ENCODE measurements at places on chromosomes 12 and 14.

- no peak for DNase-seq
Observed at GRCh38 chr12:92486443-92487137, 216.2 kb upstream of the PLEKHG7 start.

DNA sequence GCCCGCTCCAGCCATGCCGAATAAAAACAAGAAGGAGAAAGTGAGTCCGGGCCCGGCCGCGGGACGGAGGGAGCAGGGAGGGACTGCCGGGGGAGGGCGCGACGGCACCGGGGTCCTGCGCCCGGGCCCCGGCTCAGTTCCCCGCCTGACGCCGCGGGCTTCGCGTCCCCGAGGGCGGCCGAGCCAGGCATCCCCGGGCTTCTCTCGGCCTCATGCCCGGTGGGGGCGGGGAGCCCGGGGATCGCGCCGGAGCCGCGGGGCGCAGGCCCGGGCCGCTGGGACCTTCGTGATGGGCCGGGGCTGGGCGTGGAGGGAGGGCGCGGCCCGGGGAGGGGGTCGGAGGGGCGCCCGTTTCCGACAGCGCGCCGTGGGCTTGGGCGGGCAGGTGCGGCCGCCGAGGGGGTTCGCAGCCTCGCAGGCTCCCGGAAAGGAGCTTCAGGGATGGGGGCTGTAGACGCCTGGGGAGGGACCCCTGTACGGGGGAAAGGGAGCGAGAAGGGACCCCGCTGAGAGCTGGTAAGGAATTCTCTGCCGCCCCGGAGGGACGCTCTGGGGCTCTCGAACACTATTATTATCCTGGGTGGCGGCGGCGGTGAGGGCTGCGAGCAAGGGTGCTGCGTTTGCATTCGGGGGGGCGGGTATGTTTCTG is 496 bp downstream of the PPP2R5C start:
- DNase-seq: no peak

DNA sequence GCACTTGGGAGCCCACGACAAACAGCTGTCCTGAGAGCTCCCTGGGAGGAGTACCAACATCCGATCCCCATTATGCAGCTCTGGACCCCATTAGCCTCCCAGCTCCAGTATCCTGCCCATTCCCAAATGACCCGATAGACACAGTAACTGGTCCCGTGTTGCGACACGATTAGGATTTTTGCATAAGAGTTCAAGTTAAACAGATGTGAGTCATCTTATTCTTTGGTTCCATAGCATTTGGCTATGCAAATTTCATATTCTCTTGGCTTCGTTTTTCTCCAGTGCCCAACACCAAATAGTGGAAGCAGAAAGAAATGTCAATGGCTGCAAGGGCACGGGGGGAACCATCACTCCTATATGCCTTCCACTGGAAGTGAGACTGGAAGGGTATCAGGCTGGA is 43.0 kb upstream of the LRRC10 start:
- no peak for DNase-seq

DNA sequence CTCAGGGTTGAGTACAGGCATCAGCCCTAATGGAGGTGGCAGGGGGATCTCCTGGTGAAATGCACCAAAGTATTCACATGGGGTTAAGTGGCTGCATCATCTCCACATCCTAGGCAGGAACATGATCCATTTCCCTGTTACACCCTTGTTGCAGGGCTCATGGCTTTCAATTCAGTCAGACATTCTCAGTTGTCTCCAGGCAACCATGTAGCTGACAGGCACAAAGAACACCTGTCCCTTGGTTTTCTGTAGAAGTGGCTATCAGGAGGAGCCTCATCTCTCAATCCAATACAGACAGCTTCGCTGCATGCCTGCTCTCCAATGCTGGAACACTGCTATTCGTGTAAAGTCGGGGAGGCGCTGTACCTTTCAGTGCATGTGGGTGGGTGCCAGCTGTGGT is 299.0 kb upstream of the FOXG1 start:
- DNase-seq: no peak

DNA sequence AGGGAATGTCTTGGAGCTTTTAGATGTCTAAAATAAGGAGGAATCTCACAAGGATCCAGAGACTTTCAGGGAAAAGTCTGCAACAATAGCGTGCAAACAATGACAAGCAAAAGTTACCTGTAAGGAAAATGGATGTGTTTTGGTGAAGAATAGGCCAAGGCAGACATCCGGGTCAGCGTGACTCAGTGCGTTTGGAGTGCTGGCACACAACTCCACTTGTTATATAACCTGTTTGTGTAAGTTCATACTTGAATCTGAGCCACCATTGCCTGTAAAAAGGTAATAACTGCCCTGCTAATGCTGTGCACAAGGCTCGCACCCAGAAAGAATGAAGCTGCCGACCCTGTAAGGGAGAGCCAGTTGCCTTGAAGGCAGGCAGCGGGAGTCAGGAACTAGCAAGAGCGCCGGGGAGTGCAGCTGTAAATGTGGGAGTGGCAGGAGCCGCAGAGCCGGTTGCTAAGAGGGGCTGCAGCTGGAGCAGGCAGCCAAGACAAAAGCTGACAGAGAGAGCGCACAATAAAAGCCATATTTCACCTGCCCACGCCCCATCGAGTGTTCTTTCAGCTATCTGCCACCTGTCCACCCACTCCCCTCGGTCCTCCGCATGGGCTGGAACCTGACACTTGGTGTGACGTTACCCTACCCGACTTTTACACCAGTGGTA is 638.5 kb upstream of the MIS18BP1 start:
- no peak for DNase-seq

GRCh38 chr12:5944688-5945070 is 380 bp downstream of the ANO2 start:
- no peak for DNase-seq

DNA sequence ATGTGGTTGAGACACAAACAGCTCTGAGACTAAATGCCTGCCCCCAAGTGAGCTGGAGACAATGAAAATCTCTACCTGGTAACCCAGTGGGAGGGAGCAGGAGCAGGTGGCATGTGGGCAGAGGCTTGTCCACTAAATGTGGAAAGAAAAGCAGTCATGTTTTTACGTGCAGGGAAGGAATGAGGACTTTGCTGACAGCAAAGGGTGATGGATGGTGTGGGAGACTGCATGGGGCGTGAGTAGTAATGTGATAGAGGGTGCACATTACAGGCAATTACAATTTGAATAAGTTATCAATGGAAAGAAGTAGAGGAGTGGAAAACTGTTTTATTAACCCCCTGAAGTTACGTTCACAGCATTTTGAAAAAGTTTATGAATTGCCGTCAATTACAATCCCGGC is 176.6 kb downstream of the NRXN3 start:
- DNase-seq: no peak

GRCh38 chr14:51715250-51715649 is 63.5 kb downstream of the FRMD6 start:
- no peak for DNase-seq

GRCh38 chr12:12510141-12510540 is 52.5 kb downstream of the DUSP16 start:
- peak; percentile 87 for DNase-seq

DNA sequence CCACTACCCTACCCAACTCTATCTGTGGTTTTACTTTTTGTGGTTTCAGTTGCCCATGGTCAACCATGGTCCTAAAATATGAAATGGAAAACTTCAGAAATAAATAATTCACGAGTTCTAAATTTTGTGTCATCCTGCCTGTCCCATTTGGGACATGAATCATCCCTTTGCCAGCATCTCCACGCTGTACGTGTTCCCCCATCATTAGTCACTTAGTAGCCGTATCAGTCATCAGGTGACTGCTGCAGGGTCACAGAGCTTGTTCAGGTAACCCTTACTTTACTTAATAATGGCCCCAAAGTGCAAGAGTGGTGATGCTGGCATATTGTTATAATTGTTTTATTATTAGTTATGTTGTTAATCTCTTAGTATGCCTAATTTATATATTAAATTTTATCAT is 209.9 kb downstream of the ITPR2 start:
- peak; percentile 26 for DNase-seq

DNA sequence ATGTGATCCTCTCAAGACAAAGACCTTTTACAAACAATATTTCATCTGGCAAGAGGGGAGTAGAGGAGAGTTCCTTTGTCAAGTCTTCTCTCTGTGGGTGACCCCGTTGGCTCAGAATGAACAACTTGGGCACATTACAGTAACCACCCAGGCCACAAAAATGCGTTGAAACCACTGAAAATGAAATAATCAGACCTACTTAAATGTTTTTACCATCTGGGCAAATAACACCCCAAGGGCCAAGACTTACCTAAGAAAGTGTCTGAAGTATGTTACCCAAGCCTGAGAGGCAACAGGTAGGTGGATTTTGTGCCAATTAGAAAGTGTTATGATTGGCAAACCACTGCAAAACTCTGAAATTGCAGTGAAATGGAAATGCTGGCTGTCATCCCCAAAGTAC is 1.3 kb downstream of the TC2N start:
- DNase-seq: no peak

- no peak for DNase-seq
Observed at GRCh38 chr12:123888989-123889388, 83.6 kb downstream of the CCDC92 start.

DNA sequence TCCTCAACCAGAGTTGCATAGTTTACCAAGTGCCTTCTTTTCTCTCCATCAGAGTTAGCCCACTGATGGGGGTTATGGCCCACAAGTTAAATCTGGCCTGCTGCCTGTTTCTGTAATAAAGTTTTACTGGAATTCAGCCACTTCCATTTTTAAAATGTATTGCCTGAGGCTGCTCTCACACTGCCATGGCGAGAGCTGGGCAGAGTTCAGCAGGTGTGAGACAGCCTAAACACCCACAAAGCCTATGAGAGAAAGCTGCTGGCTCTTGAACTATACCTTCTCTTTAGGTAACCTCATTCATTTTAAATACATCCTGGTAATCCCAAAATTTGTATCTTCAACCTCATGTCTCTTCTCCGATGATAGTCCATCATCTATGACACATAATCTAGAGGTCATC is 86.1 kb downstream of the BCL2L14 start:
- DNase-seq: no peak

DNA sequence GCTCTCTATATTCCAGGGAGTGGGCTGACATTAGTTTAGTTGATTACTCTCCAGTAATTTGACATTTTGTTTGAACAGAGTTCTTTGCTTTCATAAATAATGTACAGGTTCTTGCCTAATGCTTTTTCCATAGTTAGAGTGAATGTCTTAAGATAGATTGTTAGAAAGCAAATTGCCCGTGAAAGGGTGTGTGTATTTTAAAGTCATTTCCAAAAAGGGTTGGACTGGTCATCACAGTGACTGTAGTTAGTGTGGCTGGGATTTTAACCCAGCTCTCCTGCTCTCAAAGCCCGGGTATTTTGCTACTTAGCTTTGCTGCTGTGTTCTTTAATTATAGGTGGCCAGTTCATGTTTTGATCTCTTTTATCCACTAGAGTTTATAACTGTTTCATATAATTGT is 74.2 kb downstream of the DNAH10 start:
- DNase-seq: no peak

GRCh38 chr12:3995306-3995705 is 122.1 kb upstream of the PARP11 start:
- no peak for DNase-seq

GRCh38 chr12:51846911-51847642 is 1.4 kb downstream of the FIGNL2 start:
- DNase-seq: no peak

GRCh38 chr12:4742416-4742970 is 22.3 kb downstream of the GALNT8 start:
- DNase-seq: no peak
